HCT116 (cell line): ENCODE measurements at places on chromosomes 2 and 18.

DNA sequence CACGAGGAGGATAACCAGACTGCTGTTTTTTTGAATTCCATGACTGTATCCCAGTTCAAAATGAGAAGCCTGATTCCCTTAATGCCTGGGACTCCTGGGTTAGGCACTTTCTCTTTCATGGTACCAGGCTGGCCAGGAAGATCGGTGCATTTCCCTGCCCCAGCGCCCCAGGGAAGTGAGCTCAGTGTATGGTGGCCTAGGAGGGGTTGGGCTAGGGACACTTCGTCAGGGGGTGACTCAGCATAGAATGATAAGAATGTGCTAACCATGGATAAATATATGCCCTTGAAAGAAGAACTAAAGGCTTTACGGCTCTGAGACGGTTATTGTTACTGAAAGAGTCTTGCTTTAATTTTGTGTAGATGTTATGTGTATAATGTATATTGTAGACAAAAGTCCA is 27.5 kb upstream of the FAM237A start:
- no peak for DNase-seq

DNA sequence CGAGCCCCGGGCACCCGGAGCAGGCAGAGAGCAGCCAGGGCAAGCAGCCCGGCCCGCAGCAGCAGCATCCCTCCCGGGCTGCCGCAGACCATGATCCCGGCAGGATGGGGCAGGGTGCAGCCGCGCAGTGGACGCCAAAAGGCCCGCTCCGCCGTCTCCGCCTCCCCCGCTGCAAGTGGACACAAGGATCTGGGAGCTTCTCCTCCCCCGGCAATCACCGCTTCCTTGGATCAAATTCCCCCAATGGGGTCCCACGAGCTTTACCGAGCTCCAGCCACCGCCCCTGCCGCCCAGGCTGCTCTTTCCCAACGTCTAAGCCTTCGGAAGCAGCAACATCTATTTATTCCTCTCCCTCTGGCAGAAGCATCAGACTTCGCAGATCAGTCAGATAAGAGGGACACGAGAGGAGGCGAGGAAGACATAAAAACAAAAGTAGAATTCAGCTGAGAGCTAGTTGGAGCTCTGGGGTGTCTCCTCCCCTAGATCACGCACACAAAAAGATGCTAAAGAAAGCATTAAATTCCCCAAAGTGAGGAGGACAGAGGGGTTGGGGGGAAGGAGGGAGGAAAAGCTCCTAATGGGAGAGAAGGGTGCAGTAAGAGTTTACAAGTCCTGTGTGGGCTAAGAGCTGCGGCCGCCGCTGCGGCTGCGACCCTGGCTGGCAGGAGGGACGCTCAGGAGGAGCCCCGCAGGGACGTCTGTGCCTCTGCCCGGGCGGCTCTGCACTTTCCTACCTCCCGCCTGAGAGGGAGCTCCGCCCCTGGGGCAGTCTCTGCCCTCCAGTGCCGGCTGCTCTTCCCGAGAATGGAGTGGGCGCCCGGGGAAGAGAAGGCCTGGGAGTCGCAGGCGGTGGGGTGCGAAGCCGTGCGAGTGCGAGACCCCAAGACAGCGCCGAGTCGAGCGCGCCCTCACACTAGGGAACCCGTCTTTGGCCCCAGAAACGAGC is at the start of gene FRZB:
Gene FRZB (minus strand): TSS at position 177 of the 946 bp plus-strand sequence. CDS start 85 bp downstream, at position 92.
- DNase-seq = no peak

DNA sequence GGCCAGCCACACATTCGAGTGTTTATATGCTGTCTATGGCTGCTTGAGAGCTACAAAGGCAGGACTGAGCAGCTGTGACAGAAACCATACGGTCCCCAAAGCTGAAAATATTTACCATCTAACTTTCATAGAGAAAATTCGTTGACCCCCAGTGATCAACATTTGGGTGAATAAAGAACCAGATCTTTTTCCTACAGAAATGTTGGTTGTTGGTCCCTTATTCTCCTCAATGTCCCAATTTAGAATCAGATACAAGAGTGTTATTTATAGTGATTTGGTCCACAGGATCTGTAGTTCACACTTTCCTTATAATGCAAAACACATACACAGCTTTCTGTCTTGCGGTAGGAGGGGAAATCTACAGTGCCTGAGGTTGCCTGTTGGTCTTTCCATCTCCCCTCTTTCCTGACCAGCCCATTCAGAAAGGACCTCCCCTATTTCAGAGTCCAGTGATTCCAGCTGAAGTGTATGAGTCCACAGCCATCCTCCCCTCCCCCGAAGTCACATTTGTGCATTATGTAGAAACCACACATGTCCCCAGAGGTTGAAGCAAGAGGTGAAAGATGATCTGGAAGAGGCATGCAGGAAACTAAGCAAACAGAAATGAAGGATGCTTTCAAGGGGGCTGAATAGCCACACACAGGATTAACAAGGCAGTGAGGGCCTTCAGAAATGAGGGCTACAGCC is 61.9 kb downstream of the SPRED2 start:
- no peak for DNase-seq

GRCh38 chr2:175371378-175371777 is 189.9 kb upstream of the ATP5MC3 start:
- no peak for DNase-seq
